GM23338 (cell line): ENCODE measurements at places on chromosomes 2 and 18. TPM values are rescaled to one million over a fixed set of nuclear protein-coding genes. Genes with fewer than 3 reads are reported as not detected.

Gene VWA3B
- not detected in 2 replicates for total RNA-seq

Gene COX5B
- total RNA-seq: 260 and 305 TPM in 2 replicates

GRCh38 chr2:168344706-168345105, 97.3 kb upstream of the STK39 start:
- no peak overlapping the region for H3K4me3 ChIP-seq
- H3K36me3 ChIP-seq: no peaks in the 10 kb centered on the region
- H3K4me1 ChIP-seq: peaks cover 6% of the 10 kb centered on the region; the same call in 1 of the 2 replicates
- H3K27me3 ChIP-seq: no peaks in the 10 kb centered on the region
- H3K27ac ChIP-seq: no peak overlapping the region
- no peak for DNase-seq

GRCh38 chr2:206217743-206218142, 56.7 kb upstream of the ZDBF2 start:
- peak; percentile 44 for DNase-seq
- peaks cover 43% of the 10 kb centered on the region for H3K4me1 ChIP-seq
- H3K4me3 ChIP-seq: no peak overlapping the region
- H3K36me3 ChIP-seq: no peaks in the 10 kb centered on the region; the same call in none of the 2 replicates
- H3K27ac ChIP-seq: no peak overlapping the region

DNA sequence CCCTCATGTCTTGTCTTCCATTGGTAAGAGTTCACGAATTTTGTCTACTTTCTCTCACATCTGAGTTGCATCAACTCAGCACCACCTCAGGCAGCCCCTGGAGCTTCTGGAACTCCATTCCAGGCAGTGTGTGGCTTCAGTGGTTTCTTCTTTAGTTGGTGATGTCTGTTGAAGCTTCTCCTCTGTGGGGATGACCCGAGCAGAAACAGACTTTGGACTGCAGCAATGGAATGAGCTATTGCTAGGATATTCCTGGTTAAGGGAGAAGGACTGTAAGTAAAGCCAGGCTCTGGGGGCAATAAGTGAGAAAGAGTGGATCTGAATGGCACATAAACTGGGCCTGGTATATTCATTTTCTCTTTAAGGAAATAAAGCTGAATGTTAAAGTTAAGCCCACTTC, 32.3 kb upstream of the STAT4 start:
- H3K27ac ChIP-seq: no peak overlapping the region
- H3K27me3 ChIP-seq: no peaks in the 10 kb centered on the region
- no peaks in the 10 kb centered on the region for H3K4me1 ChIP-seq
- no peak overlapping the region for H3K4me3 ChIP-seq

DNA sequence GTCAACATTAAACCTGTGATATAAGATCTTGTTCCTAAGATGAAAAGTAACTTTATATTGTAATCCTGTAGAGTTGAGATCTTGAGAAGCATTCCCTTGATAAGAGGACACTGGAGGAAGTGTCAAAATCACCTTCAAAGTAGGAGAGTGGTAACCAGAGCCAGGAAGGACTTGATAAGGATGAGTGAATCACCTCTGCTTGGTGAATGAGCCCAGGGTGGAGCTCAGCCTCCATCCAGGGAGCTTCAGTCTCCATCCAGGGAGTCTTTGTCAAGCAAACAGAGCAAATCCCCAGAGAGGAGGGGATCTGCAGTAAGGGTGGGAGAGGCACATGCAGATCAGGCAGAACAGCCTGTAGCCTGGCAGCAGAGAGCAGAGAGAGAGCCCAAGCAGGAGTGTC, 167.1 kb upstream of the SIX2 start:
- H3K4me1 ChIP-seq: peaks cover 2% of the 10 kb centered on the region; the same call in 1 of the 2 replicates
- DNase-seq: no peak
- H3K27me3 ChIP-seq: peaks cover 23% of the 10 kb centered on the region
- no peak overlapping the region for H3K4me3 ChIP-seq
- no peak overlapping the region for H3K27ac ChIP-seq
- H3K36me3 ChIP-seq: no peaks in the 10 kb centered on the region

Gene C2orf80
- 3.1 TPM in 1 of 2 replicates, not detected in the other for total RNA-seq

- H3K4me3 ChIP-seq: no peak overlapping the region
- peaks cover 6% of the 10 kb centered on the region for H3K4me1 ChIP-seq
- H3K27ac ChIP-seq: no peak overlapping the region
- peaks cover 60% of the 10 kb centered on the region for H3K27me3 ChIP-seq
- DNase-seq: no peak
These were observed 1.3 kb upstream of the CLIP4 start for GRCh38 chr2:29113891-29114321.

- no peaks in the 10 kb centered on the region for H3K27me3 ChIP-seq
- DNase-seq: no peak
- H3K36me3 ChIP-seq: no peaks in the 10 kb centered on the region
These were observed 71.4 kb downstream of the PLCL1 start for GRCh38 chr2:197875763-197876162.

GRCh38 chr18:63774511-63774910, 707 bp upstream of the SERPINB7 start:
- no peak overlapping the region for H3K4me3 ChIP-seq
- no peaks in the 10 kb centered on the region for H3K4me1 ChIP-seq
- no peaks in the 10 kb centered on the region for H3K36me3 ChIP-seq
- no peak overlapping the region for H3K27ac ChIP-seq
- DNase-seq: no peak

DNA sequence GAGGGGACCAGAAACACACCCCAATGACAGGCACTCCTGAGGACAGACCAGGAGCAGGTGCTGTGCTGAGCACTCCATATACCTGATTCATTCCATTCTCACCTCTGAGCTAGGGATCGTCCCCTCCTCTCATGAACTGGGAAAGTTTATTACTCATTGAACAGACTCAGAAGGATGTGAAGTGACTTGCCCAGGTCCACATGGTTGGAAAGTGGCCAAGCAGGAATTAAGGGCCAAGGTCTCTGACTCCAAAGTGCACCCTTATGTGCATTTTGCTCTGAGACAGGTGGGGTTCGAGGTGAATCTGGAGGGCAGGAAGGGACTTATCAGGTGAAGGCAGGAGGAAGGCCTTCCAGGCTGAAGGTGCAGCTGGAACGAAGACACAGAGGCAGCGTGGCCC, 25.1 kb upstream of the PLB1 start:
- no peaks in the 10 kb centered on the region for H3K27me3 ChIP-seq
- no peak for DNase-seq
- no peak overlapping the region for H3K4me3 ChIP-seq

- no peaks in the 10 kb centered on the region for H3K27me3 ChIP-seq
- peak; percentile 82 for DNase-seq
These were observed 209.6 kb upstream of the PIK3C3 start for GRCh38 chr18:41745166-41746049.

Gene GPR45
- 0.21 and 0.23 TPM in 2 replicates for total RNA-seq

Gene SCTR
- not detected in 2 replicates for total RNA-seq

DNA sequence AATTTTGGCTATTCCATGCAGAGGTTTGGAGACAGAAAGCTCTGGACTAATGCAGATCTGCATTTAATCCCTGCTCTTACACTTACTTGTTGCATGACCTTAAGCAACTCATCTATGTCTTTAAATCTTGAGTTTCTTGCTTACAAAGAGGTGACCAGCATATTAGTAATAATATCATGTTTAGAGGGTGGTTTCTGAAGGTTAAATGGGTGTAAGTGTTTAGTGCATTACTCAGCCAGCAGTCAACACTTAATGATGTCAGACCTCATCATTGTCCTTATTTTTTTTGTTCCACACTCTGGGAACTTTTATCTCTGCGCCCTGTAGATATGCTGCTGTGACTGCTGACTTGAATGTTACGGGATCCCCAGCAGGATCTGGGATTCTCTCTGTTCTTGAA, 1.7 kb downstream of the IL1RL1 start:
- H3K27ac ChIP-seq: no peak overlapping the region
- H3K4me1 ChIP-seq: no peaks in the 10 kb centered on the region
- H3K4me3 ChIP-seq: no peak overlapping the region
- H3K27me3 ChIP-seq: no peaks in the 10 kb centered on the region

Gene PLEKHM3
- total RNA-seq: 5.6 and 8.8 TPM in 2 replicates

DNA sequence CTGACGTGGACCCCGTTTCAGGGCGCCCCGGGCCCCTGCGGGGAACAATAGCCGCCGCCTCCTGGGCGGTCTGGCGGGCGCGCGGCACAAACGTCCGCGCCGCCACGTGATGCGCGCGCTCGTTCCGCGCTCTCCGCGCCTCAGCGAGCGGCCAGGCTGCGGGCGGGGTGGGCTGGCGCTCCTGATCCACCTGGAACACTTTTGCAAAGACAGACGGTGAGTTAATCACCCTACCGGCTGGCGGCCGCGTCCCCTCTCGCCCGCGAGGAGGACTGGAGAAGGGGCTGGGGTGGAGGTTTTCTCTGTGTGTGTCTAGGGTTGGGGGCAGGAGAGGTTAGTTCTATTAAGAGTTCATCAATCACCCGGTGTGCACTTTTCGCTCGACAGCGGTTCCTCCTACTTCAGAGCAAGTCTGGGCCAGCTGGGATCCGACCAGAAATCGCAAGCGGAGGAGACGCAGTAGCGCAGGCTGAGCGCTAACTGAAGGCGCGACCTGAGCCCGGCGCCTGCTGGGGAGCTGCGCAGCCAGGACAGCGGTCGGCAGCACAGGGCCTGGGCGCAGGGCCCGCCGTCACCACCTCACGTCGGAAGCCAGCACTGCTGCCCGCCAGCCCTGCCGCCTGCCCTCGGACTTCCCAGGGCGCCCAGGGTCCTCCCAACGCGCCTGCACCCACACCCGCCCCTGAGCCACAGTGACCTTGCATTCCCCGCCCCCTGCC, 10.3 kb upstream of the HOXD1 start:
- peak overlapping the region; percentile 70 for H3K4me3 ChIP-seq
- H3K27me3 ChIP-seq: peaks cover 100% of the 10 kb centered on the region
- H3K4me1 ChIP-seq: peaks cover 43% of the 10 kb centered on the region
- peak; percentile 72 for DNase-seq

- no peak for DNase-seq
- no peaks in the 10 kb centered on the region for H3K36me3 ChIP-seq
- H3K4me3 ChIP-seq: no peak overlapping the region
These were observed 49.9 kb upstream of the PNPT1 start for GRCh38 chr2:55743583-55743982.

Gene ADCY3
- 30.1 and 32.4 TPM in 2 replicates for total RNA-seq

Gene ADNP2
- 53.6 and 66.4 TPM in 2 replicates for total RNA-seq

DNA sequence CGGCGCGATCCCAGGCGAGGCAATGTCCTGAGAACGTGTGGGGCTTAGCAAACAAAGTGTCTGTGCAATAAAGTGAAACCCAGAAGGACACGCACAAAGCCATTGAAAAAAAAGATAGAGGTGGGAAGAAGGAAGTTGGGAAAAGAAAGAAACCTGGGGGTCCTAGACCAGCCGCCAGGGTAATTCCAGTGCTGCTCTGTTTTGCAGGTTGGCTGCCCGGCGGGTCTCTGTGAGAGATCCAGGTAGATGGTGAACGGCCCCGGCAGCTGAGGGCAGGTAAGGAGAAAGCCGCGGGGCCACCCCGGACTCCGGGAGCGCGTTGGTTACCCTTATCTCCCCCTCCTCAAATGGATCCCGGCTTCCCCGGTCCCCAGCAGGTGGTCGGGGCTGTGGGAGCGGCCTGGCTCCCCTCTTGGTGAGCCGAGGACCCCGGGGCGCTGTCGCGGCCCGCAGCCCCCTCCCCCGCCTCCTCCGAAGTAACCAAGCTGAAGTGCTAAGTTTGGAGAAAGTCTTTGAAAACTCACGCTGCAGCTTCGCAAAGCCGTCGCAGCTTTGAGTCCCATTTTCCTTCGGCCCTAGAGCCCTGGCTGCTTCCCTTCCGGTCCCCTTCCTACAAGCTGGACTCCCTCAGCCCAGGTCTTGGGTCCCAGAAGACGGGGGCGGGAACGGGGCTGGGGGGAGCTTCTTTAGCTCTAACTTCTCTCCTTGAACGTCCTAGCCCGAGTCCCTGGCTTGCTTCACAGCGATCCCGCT, 588 bp downstream of the OTX1 start:
- H3K27me3 ChIP-seq: peaks cover 95% of the 10 kb centered on the region
- no peaks in the 10 kb centered on the region for H3K36me3 ChIP-seq
- peaks cover 61% of the 10 kb centered on the region for H3K4me1 ChIP-seq
- H3K4me3 ChIP-seq: peak overlapping the region; percentile 89
- DNase-seq: peak; percentile 82

Gene TFCP2L1
- total RNA-seq: 4.5 and 6.4 TPM in 2 replicates

DNA sequence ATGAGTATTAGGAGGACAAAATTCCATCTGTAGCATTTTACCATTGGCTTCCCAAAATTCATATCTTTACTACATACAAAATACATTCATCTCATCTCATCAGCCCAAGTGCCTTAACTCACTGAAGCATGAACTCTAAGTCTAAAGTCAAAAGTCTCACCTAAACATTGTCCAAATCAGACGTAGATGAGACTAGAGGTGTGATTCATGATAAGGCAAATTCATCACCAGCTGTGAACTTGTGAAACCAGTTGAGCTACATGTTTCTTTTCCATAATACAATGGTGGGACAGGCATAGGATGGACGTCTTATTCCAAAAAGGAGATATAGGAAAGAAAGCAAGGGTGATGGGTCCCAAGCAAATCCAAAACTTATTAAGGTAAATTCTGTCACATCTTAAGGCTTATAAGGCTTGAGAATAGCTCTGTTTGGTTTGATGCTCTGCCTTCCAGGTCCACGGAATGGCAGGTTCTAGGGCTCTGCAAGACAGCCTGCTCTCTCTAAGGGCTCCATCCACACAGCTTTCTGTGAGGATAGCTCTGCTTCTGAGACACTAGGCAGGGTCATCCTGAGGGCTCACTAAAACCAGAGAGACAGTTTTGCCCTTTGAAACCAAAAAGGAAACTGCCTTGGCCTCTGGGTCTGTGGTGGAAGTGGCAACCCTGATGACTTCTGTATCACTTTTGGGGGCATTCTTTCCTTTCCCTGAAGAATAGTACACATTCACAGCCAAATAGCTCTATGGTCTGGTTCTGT, 9.6 kb downstream of the IFIH1 start:
- H3K4me1 ChIP-seq: peaks cover 8% of the 10 kb centered on the region
- DNase-seq: no peak
- no peaks in the 10 kb centered on the region for H3K36me3 ChIP-seq

Gene EPB41L3
- 11.7 and 17.0 TPM in 2 replicates for total RNA-seq

GRCh38 chr2:148885209-148885608, 10.2 kb downstream of the KIF5C start:
- no peak for DNase-seq
- H3K36me3 ChIP-seq: no peaks in the 10 kb centered on the region
- no peak overlapping the region for H3K4me3 ChIP-seq

DNA sequence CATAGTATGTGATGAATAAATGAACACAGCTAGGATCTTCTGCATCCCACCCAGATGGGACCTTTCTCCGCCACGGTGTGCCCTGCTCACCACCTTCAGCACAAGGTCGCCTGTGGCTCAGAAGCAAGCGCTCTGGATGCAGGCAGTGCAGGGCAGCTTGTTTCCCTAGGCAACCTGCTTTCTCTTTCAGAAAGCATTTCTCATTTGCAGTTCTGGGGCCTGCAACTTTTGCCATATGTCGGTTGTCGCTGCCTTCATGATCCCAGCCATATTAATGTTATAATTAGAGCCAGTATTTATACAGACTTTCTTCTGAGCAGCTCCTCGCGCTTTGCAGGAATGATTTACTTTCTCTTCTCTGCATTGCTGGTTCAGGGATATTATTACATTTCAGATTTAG, 692.8 kb downstream of the RNF144A start:
- H3K4me3 ChIP-seq: no peak overlapping the region
- no peak overlapping the region for H3K27ac ChIP-seq
- H3K4me1 ChIP-seq: no peaks in the 10 kb centered on the region
- DNase-seq: no peak
- H3K36me3 ChIP-seq: no peaks in the 10 kb centered on the region
- H3K27me3 ChIP-seq: no peaks in the 10 kb centered on the region

GRCh38 chr2:226478109-226478809, 321.4 kb downstream of the IRS1 start:
- H3K4me1 ChIP-seq: peaks cover 27% of the 10 kb centered on the region
- DNase-seq: peak; percentile 72
- no peaks in the 10 kb centered on the region for H3K36me3 ChIP-seq
- H3K27ac ChIP-seq: no peak overlapping the region
